ENCODE measurements at places on chromosomes 7 and 10.

- no peak for DNase-seq
Measured at GRCh38 chr7:12968836-12969422, 281.5 kb downstream of the ARL4A start.

DNA sequence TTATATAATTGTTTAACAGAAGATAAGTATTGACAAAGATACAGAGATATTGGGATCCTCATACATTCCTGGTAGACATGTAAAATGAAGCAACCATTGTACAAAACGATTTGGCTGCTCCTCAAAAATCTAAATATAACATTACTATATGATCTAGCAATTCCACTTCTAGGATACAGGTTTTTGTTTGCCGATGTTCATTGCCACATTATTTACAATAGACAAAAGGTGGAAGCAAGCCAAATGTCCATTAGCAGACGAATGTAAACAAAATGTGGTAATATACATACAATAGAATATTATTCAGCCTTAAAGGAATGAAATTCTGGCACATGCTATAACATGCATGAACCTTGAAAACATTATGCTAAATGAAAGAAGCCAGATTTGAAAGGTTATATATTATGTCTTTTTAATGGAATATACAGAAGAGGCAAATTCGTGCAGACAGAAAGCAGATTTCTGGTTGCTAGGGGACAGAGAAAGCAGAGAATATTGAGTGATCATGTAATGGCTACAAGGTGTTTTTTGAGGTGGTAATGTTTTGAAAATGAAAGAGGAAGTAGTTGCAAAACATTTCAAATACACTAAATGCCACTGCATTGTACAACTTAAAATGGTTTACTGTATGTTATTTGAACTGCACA is 44.9 kb downstream of the POLR1F start:
- no peak for DNase-seq

GRCh38 chr7:158414486-158414961 is 173.1 kb downstream of the PTPRN2 start:
- DNase-seq = no peak

DNA sequence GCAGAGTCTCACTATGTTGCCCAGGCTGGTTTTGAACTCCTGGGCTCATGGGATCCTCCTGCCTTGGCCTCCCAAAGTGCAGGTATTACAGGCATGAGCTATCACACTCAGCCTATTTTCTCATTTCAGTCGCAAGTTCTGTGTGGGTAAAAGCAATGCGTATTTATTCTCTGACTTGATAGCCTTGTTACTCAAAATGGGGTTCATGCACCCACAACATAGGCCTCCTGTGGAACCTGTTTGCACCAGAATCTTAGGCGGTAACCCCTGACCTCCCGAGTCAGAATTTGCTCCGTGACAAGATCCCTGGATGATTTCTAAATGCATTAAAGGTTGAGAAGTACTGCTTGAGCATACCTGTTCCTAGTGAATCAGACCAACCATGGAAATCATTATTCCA is 7.3 kb downstream of the IL2RA start:
- no peak for DNase-seq
